HS-27A (cell line): ENCODE measurements at places on chromosomes 2 and 18.

- no peak for DNase-seq
These were observed 16.2 kb downstream of the SERPINB4 start for GRCh38 chr18:63627819-63628218.

- DNase-seq, result no peak
These were observed 7.0 kb downstream of the TRAPPC12 start for GRCh38 chr2:3386448-3386958.

DNA sequence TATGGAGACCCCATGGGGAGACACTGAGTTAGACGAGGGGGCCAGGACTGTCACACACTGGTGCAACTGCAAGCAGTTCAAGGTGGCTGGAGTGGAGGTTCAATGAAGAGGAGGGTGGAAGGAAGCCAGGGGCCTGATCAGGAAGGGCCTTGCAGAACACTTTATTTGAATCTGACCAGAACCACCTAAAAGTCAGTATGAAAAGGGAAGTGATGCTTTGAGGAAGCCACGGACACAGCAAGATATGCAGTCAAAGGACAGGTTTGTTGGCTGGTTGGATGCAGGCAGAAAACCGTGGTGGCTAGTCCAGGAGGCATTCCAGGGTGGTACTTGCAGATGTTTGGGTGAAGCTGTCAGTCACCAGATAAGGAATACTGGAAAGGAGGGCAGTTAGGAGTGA lies 3.5 kb upstream of the FAM124B start:
- DNase-seq, result no peak

GRCh38 chr2:113253453-113253852 lies 25.3 kb downstream of the PAX8 start:
- DNase-seq, result no peak

DNA sequence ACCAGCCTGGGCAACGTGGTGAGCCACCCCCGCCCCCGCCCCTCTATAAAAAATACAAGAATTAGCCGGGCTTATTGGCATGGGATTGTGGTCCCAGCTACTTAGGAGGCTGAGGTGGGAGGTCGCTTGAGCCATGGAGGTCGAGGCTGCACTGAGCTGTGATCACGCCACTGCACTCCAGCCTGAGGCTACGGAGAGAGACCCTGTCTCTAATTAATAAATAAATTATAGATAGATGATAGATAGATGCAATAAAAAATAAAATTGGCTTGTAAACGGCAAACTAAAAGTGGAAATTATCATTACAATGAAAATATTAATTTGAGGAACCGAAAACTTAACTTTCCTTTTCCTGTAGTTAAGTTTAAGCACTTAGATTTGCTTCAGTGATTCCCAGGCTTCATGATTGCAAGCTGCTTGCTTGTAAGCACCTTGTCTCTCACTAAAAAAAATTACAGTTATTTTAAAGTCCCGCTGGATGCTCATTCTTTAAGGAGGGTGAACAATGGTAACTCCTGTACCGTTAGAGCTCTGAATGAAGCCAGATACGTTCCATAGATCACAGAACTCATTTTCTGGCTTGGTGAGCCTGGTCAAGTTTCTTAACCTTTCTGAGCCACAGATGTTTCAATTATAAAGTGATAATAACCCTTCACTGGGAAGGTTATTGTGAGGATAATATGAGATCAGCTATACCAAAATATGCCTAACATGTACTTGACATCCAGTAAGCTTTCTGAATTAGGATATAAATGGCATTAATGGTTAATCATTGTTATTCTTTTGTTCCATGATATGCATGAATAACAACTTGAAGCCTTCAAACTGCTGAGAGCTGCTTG lies 9.3 kb upstream of the NARS1 start:
- DNase-seq, result no peak

- DNase-seq, result no peak
These were observed 298.2 kb upstream of the NXPH2 start for GRCh38 chr2:139078376-139078775.

- no peak for DNase-seq
These were observed 96.0 kb upstream of the RAB12 start for GRCh38 chr18:8513249-8513648.

DNA sequence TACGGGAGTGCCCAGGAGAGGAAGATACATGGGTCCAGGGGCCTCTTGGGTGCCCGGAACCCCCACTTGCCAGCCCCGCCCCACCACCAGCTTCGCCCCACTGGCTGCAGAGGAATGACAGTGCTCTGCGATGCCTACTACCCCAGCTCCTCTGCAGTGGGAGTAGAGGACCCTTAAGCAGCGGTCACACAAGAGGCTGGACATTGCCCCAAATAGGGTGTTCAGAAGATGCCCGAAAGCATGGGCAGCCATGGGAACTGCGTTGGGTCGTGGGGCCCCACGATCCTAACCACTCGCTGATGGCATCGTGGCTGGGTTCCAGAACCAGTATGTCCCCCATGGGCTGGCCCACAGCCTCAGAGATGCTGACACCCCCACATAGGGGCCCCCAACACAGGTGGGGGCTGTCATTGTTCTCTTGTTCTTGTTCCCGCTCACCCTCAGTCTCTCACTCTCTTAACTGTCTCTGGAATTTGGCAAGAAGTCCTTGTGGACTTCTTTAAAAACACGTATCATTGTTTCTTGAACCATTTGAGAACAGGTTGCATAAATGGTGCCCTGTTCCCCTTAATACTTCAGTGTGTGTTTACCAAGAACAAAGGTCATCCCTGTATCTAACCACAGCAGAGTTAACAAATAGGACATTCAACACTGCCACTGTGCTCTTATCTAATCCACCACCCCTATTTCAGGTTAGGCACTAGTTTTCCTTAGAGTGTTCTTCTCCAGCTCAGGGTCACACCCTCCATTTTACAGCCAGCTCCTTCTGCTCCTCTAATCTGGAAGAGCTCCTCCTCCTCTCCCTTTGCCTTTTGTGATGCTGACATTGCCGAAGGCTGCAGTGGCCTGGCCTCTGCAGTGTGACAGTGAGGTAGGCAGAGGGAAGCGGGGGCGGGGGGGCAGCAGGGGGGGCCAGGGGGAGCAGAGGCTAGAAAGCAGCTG lies 76.3 kb downstream of the STPG4 start:
- DNase-seq, result no peak

GRCh38 chr2:234343372-234343771 lies 153.5 kb downstream of the ARL4C start:
- DNase-seq, result no peak

DNA sequence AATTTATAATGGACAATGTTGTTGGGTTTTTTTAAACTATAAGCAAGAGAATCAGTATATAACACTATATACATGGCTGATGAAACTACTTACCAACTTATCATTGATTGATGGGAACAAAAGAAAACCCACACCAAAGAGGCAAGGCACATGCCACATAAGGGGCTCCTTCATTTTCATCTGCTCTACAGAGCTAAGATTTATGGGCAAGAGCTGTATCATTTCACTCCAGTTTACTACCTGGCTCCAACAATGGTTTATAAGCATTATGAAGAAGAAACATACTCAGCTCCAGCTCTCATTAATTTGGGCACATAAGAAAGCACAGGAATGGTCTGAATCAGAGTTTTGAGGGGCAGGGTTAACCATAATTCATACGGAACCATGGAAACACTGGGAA lies 283.3 kb downstream of the AGPS start:
- DNase-seq, result no peak
